ENCODE measurements at places on chromosomes 2 and 18. TPM values are rescaled to one million over a fixed set of nuclear protein-coding genes. Genes with fewer than 3 reads are reported as not detected.

The MBOAT2 gene
- 10.5 TPM for polyA plus RNA-seq

DNA sequence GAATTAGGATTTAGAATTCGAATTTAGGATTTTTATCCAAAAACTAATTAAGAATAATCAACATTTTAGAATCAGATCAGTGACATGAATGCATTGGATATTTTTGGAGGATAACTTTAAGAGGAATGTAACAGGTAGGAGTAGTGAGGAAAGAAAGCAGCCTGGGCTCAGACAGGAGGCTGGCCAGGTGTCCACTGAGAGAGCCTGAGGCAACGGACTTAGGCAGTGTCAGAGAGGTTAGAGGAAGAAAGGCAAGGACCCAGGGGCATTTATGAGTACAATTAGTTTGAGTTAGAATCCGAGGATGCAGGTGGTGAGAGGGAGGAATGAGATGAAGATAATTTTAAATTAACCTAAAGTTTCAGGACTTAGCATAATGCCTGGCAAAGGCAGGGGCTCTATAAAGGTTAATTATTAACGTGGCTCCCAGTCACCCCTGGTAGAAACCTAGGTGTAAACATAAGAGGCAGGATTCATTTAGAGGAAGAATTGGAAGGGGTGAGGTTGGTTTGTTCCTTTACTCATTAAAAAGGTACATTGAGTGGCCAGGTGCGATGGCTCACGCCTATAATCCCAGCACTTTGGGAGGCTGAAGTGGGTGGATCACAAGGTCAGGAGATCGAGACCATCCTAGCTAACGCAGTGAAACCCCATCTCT, 507.1 kb downstream of the TMEM182 start:
- DNase-seq, result no peak

- DNase-seq, result no peak
These were observed 28.3 kb downstream of the TWIST2 start for GRCh38 chr2:238876232-238876630.

The ICA1L gene
- 1.3 TPM for polyA plus RNA-seq

DNA sequence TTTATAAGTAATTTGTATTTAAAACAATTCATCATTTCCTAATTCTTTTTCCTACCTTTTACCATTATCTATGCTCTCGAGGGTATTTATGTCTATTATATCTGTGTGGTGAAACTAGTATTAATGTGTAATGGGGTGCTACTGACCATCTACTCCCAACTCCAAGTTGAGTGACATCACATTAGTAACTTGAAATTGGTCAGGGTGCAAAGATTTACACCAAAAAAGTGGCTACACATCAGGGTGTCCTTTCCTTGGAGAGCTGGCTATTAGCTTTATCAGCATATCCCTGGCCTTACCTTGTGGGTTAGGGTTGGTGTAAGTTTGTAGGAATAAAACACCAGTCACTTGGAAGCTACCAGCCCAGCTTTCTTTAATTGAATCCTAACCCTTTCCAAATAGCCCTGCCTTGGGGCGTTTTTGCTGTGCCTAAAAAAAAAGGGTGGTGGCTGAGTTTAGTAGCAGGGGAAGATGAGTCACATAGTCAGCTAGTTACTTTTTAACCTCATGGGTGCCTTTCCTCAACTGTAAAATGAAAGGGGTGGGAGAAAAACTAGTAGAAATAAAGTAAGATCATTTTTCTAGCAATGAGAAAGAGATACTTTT, 14.0 kb downstream of the ANXA4 start:
- DNase-seq, result no peak

GRCh38 chr18:79798346-79798998, 734 bp downstream of the KCNG2 start:
- no peak for DNase-seq

The BOD1L2 gene
- polyA plus RNA-seq, result not detected

DNA sequence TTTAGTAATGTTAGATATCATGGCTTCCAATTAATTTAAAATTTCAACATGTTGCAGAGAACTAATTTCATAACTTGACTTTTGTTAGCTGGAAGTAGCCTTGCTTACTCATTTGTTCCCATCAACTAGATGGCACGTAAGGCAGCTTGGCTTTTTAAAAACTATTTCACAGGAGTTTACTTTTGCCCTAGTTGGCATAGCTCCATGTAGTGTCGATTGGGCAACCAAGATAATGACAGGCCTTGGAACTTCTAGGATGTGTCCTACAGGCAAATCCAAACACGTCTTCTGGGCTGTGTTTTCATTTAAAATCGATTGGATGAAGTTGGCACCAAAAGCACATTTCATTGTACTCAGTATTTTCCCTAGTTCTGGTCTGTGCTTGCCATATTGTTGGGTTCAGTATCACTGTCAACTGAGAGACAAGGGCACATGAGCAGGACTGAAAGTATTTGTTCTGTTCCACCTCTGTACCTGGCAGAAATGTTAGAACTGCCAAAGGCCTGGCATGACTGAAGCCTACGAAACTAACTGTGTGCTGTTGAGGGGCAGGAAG, 29.4 kb downstream of the HADHB start:
- peak; percentile 94 for DNase-seq

The C2orf74 gene
- 18.3 TPM for polyA plus RNA-seq

- no peak for DNase-seq
These were observed 1155.6 kb downstream of the LRP1B start for GRCh38 chr2:140975237-140975636.

The ASB1 gene
- polyA plus RNA-seq, result 17.7 TPM

The ATP6V1C2 gene
- 0.98 TPM for polyA plus RNA-seq

The PRKAG3 gene
- 0.01 TPM for polyA plus RNA-seq

GRCh38 chr2:215417400-215417951, 18.4 kb downstream of the FN1 start:
- DNase-seq, result no peak

- DNase-seq, result no peak
These were observed 15.4 kb upstream of the LYPD6B start for GRCh38 chr2:149023091-149023490.

The COLEC11 gene
- polyA plus RNA-seq, result 3.7 TPM

- DNase-seq, result peak; percentile 38
These were observed 194.3 kb downstream of the GALNT1 start for GRCh38 chr18:35775887-35776286.

GRCh38 chr2:62042944-62043343, 137.5 kb downstream of the COMMD1 start:
- no peak for DNase-seq

- no peak for DNase-seq
These were observed 186.8 kb downstream of the ZEB2 start for GRCh38 chr2:144333143-144333555.

GRCh38 chr2:53334610-53335009, 433.0 kb upstream of the CHAC2 start:
- DNase-seq, result no peak

The RASGRP3 gene
- polyA plus RNA-seq, result 3.6 TPM

DNA sequence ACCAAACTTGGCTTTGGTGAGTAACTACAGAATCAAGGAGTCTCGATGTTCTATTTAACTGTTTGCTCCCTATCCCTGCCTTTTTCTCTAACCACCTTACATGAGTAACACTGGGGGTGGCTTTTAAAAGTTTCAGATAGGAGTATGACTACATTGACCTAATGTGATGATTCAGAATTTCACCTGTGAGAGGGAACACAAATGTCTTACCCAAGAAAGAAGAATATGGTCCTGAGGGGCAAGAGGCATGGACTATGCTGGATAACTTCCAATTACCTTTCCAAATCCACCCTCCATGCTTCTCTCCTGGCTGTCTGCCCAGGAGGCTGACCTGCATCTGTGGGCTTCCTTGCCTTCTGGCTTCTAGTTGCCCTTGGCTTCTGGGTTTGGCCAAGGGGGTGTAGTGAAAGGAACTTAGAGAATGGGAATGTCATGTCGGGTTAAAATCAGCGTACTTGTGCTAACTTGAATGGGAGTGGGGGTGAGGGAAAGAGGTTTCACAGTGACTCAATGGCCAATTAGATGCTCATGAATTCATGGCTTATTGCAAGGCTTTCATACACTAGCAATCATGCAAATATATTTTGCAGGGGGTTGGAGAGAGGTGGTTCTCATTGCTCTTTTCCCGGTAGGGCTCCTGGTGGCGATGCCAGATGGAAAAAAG, 5.3 kb upstream of the IL36G start:
- no peak for DNase-seq

GRCh38 chr2:201127570-201127969, 11.6 kb downstream of the CFLAR start:
- no peak for DNase-seq

- DNase-seq, result no peak
These were observed 122.1 kb downstream of the DTNB start for GRCh38 chr2:25551316-25551715.

The POU3F3 gene
- polyA plus RNA-seq, result not detected

DNA sequence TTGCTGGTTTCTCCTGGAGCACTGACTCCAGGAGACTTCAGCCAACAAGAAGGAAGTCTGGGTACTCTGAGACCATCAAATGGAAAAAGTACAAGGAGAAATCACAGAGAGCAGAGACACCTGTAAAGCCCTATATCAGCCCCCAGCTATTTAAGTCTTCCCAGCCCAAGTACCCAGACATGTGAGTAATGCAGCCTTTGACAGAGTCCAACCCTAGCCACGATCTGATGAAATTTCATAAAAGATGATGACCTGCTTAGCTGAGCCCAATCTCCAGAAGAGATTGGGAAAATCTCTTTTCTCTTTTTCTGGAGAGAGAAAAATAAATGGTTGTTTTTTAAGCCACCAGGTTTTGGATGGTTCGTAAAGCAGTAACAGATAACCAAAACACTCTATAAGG, 196.6 kb downstream of the NBAS start:
- DNase-seq, result no peak

The SYT4 gene
- polyA plus RNA-seq, result 0.24 TPM

- DNase-seq, result no peak
These were observed 629.7 kb upstream of the SETBP1 start for GRCh38 chr18:44051026-44051425.

The IL1RL2 gene
- polyA plus RNA-seq, result 0.35 TPM

DNA sequence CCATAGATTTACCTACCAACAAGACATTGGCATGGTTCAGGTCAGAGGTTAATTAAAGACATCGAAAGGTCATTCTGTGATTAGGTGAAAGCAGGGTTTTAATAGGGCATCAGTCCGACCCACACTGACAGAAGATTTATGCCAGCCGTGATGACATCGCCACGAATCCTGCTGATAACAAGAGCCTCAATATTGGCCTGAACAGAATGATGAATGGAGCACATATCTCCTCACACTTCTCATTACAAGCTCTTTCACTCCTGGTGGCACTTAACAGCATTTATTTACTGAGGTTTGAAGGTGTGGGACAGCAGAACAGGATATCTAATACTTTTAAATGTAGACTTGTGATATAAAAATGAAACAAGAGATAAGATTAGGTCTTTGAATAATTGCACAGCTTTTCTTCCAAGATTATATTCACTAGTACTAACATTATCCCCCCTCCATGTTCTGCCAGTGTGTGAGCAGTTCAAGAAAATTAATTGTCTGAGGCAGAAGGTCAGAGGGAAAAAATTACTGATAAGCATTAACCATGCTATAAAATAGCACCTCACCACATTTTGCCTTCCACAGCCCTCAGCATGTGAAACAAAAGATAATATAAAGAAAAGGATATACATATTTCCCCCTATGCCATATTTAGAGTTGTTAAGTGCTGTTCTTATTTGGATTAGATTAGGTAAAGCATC, 23.1 kb upstream of the INSIG2 start:
- DNase-seq, result no peak

- DNase-seq, result peak; percentile 32
These were observed 146.4 kb downstream of the MYT1L start for GRCh38 chr2:2184549-2185249.

- no peak for DNase-seq
These were observed 1037.7 kb upstream of the SLC39A10 start for GRCh38 chr2:194619366-194619765.

The HOXD8 gene
- polyA plus RNA-seq, result 0.85 TPM

The ALK gene
- polyA plus RNA-seq, result not detected

GRCh38 chr2:11048335-11049008, 106.8 kb upstream of the SLC66A3 start:
- no peak for DNase-seq

The DCC gene
- 0.28 TPM for polyA plus RNA-seq

The KCNG3 gene
- polyA plus RNA-seq, result 0.06 TPM

DNA sequence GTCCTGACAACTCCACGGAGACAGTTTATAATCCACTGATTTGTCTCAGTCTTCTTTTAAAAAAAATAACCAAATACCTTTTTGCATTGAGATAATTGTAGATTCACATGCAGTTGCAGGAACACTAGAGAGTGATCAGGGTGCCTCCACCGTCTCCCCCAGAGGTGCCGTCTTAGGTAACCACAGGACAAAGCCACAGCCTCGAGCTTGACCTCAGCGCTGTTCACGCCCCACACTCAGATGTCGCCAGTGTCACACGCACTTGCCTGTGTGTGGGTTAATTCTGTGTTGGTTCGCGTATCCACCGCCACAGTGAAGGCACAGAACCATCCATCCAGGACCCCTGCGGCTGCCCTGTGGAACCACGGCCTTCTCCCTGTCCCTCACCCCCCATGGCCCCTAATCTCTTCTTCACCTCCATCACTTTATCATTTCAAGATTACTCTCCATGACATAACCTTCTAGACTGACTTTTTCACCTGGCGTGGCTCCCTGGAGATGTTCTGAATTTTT, 295.0 kb upstream of the HDAC4 start:
- DNase-seq, result no peak

All from lung (tissue), 17 donors.